NCI-H460 (cell line): ENCODE measurements at places on chromosomes 4 and X. TPM values are rescaled to one million over a fixed set of nuclear protein-coding genes. Genes with fewer than 3 reads are reported as not detected.

- no peak for DNase-seq
These were observed 10.2 kb downstream of the HNRNPH2 start for GRCh38 chrX:101417981-101418841.

- DNase-seq, result no peak
These were observed 60.1 kb downstream of the LRP2BP start for GRCh38 chr4:185335579-185335978.

GRCh38 chrX:20267607-20267930 is 860 bp upstream of the RPS6KA3 start:
- DNase-seq, result no peak

DNA sequence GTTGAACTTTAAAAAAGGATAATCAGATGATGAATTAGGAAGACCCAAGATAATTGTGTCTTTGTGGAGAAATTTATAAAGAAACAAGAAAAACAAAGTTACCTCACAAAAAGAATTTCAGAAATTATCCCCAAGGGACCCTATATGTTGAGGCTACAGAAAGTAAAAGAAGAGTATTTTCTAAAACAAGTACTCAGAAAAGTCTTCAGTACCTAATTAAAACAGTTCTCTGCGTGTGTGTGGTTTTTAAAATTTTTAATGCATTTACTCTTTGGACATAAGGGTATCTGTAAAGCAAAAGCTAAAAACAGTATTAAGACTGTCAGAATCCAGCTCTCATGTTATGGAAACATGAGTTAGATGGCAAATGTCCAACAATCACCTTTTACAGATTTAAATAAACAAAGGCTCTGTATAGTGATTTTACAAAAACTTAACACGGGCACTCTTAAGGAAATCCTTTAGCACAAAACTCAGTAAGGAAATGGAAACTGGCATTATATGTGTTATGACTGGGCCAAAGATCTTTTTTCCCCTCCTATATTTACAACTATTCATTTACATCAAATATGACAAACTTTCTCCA is 187.5 kb downstream of the NSUN7 start:
- no peak for DNase-seq

- DNase-seq, result no peak
These were observed 61.1 kb downstream of the ABCG2 start for GRCh38 chr4:88097301-88097700.

Gene FGF13
- 50.3 and 55.3 TPM in 2 replicates for total RNA-seq

- DNase-seq, result no peak
These were observed 184.5 kb downstream of the ARHGAP10 start for GRCh38 chr4:147916351-147916750.

GRCh38 chr4:128386761-128387599 is 99.4 kb upstream of the PGRMC2 start:
- DNase-seq, result peak; percentile 69

Gene NAP1L3
- total RNA-seq, result 5.3 and 6.1 TPM in 2 replicates
